ENCODE measurements at places on chromosomes 5 and 9.

DNA sequence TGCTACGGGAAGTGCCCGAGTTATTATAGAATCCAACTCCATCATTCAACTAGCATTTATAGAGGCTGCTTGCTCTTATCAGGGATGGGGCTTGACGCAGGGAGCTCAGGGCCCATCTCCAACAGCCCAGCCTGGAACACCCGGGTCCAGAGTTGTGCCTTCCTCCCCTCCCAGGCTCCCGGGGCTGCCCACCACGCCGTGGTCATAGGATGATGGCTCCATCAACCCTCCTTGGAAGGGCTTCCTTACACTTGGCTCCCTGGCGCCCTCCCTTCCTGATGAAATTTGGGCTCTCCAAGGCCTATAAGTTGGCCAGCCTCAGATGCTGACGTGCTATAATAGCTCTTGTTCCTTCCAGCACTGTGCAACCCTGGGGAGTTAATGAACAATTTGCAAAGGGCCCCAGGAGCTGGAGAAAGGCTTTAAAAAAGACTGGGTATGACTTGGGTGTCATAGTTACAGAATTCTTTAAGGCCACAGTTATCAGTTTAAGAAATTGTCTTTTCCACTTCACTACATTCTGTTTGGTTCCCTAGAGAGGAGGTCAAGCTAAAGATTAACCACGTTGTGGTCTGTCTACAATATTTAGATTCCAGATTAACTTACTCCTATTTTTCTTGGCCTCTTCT, 42.5 kb upstream of the GADD45G start:
- DNase-seq: no peak

- no peak for DNase-seq
Measured at GRCh38 chr5:72369301-72369700, 49.1 kb downstream of the PTCD2 start.

DNA sequence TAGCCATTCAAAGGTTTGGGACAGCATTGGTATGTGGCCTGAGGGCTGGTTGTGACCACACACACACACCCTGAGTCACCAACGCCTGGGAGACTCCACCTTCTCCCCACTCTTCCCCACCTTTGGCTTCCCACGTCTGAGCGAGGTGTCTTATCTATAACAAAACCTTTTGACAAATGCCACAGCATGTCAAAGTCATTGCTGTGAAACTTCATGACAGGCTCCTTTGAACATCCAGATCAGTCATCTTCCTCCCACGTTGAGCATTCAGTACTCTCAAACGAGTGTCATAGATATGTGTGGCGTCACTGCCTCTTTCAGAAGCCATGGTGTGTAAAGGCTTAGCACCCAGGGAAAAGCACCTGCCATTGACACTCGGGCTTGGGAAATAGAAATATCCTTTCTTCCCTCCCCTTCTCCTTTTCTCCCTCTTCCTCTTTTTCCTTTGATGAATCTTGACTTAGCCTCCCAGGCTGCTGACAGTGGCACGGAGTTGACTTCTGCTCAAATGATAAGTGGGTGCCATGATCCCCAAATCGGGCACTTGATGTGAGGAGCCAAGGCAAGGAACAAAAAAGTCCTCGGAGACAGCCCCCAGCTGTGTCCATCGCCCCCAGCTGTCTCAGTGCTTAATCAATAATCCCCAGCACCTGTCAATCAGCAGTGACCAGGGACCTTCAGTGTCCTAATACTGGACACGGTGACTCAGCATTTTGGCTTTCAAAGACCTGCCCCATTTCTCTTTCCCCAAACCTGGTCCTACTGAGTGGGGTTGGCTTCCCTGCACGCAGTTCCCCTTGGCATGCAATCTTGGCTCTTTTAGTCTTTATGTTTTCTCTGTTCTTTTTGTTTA, 114.8 kb downstream of the FGF18 start:
- peak; percentile 3 for DNase-seq

- DNase-seq: no peak
Measured at GRCh38 chr9:126927419-126927818, 12.8 kb downstream of the RALGPS1 start.

DNA sequence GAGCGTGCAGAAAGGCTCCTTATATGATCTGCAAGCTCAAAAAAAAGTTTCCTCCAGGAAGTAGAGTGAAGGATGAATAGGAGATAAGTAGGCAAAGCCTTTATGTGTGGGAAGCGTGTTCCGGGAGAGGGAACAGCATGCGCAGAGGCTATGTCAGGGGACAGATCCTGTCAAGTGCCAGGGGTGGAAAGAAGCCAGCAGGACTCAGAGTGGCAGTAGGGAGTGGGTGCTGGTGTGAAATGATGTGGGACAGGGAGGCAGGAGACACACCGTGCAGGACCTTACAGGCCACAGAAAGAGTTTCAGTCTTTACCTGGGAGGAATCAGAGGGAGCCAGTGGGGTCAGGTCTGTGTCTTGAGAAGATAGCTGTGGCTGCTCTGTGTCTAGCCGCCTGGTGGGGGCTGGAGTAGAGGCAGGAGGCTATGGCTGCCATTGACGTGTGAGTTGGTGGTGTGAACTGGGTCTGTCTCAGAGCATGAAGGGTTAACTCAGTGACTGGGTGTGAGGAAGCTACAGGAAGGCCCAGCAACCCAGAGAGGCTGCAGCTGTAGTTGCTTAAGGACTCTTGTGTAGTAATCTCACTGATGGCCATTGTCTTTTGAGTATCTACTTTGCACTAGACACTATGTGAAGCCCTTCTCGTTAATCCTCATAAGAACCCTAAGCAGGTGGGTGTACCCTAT, 71.3 kb downstream of the PPARGC1B start:
- DNase-seq: peak; percentile 54

DNA sequence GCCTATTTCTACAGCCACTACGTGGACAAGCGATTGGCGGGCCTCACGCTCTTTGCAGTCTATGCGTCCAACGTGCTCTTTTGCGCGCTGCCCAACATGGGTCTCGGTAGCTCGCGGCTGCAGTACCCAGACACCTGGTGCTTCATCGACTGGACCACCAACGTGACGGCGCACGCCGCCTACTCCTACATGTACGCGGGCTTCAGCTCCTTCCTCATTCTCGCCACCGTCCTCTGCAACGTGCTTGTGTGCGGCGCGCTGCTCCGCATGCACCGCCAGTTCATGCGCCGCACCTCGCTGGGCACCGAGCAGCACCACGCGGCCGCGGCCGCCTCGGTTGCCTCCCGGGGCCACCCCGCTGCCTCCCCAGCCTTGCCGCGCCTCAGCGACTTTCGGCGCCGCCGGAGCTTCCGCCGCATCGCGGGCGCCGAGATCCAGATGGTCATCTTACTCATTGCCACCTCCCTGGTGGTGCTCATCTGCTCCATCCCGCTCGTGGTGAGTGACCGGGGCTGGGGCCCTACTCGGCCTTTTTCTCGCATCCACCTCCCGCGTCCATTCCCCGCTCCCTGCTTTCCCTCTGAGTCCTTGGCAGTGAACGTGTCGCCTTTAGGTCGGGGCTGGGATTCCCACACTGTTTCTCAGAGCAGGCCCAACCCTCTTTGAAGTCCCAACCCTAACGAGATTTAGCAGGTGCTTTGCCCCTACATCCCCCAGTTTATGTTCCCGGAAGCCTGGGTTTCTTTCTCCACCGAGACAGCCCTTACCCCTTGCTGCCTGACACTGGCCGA, 1.8 kb downstream of the PTGER4 start:
- peak; percentile 29 for DNase-seq

GRCh38 chr9:132141948-132142594, 19.8 kb upstream of the NTNG2 start:
- DNase-seq: no peak
